Renal cortical epithelial cell (primary cell): ENCODE measurements at places on chromosomes 6 and 20. TPM values are rescaled to one million over a fixed set of nuclear protein-coding genes. Genes with fewer than 3 reads are reported as not detected.

AIF1 gene
- total RNA-seq: not detected in 2 replicates

CLVS2 gene
- total RNA-seq: under 0.01 TPM in 1 of 2 replicates, not detected in the other

TNFRSF6B gene
- total RNA-seq: 10.8 and 191 TPM in 2 replicates

ADA gene
- total RNA-seq: 5.9 and 10.0 TPM in 2 replicates

STMN3 gene
- total RNA-seq: 17.9 and 30.9 TPM in 2 replicates

HLA-DOB gene
- total RNA-seq: under 0.01 TPM in 1 of 2 replicates, not detected in the other
